SW 1271 (cell line): ENCODE measurements at places on chromosomes 1 and 21.

- DNase-seq = peak; percentile 80
These were observed 55.5 kb upstream of the PSEN2 start for GRCh38 chr1:226814751-226815537.

DNA sequence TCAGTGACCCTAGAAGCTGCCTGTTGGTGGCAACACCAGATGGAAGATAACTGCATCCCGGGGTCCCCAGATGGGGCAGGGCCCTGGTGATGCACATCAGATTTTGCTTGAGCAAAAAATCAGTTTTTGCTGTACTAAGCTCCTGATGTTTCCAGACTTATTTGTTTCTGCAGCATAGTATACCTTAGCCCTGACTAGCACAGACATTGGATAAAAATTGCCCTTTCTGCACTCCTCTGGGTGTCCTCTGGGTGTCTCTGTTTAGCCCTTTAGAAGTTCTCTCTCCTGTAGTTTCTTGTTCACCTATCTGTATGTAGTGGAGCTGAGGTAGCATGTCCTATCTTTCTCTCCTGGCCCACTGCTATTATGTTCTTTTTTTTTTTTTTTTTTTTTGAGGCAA is 30.3 kb upstream of the PLA2G2C start:
- no peak for DNase-seq

- DNase-seq = peak; percentile 94
These were observed 98.0 kb upstream of the BCAR3 start for GRCh38 chr1:93779540-93780165.

DNA sequence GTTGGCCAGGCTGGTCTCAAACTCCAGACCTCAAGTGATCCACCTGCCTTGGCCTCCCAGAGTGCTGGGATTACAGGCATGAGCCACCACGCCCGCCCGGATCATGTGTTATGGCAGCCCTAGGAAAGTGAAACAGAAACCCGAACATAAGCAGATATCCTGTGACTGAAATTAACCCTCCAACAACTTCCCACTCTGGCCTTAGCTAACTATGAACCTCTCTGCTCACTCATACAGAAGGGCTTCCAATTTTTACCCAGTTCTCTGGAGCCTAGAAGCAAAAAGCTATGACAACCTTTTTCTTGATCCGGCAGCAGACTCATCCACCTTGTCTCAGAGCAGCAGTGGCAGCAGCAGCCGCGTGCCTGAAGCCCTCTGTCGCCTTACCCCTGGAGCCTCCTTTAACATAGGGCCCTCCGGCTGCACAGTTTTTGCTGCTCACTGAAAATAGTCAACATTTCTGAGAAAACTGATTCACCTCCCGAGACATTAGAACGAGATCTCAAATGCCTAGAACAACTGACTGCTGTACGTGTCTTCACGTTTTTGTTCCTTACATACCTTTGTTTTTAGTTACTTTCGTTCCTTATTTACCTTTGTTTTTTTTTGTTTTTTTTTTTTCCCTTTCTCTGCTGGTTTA is 9.3 kb downstream of the CBR1 start:
- no peak for DNase-seq

GRCh38 chr1:9201401-9202239 is 33.0 kb upstream of the H6PD start:
- DNase-seq = no peak

- DNase-seq = no peak
These were observed 117.7 kb downstream of the EIF4G3 start for GRCh38 chr1:21059021-21059420.

GRCh38 chr1:10824821-10825540 is 28.5 kb upstream of the CASZ1 start:
- DNase-seq = no peak

- DNase-seq = no peak
These were observed 180.3 kb upstream of the DMRTA2 start for GRCh38 chr1:50603274-50604271.

DNA sequence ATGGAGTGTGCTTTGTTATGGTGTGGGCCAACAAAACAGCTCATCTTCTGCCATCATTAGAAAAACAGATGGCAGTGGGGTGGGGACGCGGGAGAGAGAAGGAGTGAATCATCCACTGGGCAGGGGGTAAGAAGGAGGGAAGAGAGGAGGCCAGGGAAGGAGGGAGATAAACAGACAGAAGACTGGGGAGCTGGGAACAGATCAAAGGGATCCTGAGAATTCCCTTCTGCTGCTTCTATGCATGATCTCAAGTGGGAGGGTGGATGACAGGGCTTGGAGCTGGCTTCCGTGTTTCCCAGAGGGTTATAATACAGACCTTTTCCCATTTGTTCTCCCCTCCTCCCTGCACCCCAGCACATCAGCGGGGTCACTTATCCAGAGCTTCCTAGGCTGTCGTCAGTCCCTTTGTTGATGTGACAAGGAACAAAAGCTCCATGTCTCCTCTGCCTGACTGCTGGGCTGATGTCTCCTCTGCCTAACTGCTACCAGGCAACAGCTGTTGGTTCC is 338.6 kb downstream of the PAPPA2 start:
- no peak for DNase-seq

DNA sequence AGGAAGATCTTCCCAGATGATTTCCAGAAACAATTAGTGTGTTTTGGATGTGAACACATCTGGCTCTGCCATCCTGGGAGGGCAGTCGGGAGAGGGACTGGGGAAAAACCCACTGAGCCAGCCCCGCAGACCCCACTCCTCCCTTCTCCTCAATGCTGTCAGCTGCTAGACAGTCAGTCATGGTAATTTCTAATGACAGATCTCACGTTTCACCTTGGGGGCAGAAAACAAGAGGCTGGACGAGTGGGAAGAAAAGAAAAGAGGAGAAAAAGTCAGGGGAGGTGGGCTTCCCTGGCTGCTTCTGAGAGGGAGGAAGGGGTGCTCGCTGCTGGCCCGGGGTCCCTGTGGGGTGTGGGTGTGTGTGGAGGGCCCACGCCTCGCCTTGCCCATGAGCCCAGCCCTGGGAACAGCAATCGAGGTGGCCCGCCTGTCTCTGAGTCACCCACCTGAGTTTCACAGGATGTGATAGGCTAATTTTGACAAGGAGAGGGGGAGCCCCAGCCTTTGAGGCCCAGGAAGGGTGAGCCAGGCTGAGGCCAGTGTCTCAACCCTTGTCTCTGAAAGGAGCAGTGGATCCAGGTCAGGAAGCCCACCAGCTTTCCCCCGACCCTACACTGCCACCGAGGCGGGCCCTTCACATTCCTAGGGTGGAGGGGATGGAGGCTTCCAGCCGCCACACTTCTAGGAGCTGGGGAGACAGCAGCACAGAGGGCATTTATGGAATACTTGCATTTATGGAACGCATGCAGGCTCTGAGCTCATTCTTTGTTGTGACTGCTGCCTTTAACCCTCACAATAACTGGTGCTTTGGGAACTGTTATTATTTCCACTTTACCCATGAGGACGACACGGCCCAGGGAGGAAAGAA is 49.1 kb upstream of the IFNLR1 start:
- DNase-seq = no peak

GRCh38 chr21:33817138-33817537 is 98.5 kb downstream of the ATP5PO start:
- no peak for DNase-seq

DNA sequence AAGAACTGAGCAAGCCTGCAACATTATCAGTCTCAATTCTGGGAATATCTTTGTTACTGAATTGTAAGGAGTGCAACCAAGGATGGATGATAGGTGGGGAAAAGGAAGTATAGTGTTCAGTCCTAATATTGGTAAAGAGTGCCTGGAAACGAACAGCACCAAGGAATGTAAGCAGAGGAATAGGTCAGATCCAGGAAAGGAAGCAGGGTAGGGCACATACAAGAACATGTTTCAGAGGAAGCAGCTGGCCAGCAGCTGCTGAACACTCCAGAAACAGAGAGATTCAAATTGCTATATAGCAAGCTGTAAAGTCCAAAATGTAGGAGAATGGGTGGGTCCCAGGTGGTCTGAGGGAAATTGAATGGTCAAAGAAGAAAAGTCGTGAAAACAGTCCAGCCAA is 37.9 kb downstream of the CRB1 start:
- no peak for DNase-seq

- DNase-seq = no peak
These were observed 20.2 kb downstream of the ECHDC2 start for GRCh38 chr1:52901384-52901783.

DNA sequence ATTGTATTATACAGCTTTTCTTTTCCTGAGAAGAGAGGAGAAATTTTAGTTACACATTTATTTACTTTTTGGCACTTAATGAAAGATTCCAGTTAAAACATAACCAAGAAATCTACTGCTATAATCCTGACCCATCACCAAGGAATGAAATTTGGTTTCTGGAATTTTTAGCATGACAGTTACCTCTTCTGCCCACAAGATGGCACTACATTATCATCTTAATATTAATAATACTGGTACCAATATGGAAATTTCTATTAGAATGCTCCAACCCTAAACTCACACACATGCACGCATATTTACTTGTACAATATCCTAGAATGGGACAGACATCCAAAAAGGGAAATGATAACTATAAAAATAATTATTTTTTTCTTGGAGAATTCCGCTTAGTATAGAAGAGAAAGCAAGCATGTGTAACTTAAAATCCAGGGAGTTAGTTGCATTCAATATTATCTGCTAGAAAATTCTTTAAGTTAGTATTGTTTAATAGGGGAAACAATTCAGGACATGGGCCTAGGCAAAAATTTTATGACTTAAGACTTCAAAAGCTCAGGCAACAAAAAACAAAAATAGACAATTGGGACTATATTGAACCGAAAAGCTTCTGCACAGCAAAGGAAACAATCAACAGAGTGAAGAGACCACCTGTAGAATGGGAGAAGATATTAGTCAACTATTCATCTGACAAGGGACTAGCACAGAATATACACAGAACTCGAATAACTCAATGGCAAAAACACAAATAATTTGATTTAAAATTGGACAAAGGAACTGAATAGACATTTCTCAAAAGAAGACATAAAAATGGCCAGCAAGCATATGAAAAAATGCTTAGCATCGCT is 37.4 kb downstream of the MAP3K21 start:
- no peak for DNase-seq

DNA sequence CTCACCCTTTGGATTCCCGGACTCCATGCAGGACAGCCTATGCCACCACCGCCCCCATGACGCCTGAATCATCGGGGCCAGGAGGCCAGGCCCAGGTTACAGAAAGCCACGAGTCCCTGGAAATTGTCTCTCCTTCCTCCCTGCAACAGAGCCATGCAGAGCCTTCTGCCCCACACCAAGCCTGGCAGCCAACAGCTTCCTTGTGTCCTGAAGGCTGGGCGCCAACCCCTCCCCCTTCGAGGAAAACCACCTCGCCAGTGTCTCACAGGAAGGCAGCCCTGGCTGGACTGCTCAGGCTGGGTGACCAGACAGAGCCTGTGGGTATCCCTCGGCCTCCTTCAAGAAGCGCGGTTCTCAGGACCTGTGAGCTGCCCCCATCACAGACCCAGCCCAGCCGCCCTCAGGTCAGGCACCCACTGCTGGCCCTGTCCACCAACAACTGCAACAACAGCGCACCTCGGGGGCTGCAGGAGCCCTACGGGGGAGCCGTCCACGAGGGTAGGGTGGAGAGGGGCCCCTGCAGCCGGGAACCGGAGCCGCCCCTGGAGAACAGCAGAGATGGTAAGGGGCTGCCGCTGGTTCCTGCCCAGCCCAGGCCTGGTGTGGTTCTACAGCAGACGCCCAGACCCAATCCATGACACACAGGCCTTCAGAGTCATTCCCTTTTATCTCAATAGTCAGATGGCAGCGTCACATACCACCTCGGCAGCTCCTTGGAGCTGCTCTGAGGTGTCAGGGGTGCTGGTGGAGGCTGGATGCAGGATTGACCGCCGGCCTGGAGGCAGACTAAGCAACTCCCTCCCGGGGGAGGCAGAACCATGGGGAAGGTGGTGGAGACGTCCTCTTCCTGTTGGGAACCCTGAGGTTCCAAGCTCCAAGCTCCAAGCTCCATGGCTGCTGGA is 23.7 kb downstream of the KIAA1614 start:
- DNase-seq = no peak

DNA sequence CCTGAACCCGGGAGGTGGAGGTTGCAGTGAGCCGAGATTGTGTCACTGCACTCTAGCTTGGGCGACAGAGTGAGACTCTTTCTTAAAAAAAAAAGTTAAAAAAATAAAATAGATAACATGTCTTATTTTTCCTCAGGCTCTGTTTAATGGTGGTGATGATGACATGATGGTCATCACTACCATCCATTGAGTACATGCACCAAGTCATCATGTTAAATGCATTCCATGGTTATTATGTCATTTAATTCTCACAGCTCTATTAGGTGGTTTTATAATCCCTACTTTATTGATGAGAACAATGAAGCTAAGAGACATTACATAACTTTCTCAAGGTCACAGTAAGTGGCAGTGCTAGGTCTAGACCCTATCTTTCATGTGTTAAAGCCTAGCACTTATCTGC is 34.4 kb upstream of the MAB21L3 start:
- DNase-seq = no peak

- DNase-seq = no peak
These were observed 22.7 kb upstream of the ACTL8 start for GRCh38 chr1:17732475-17732874.
